ENCODE measurements at places on chromosomes 4 and X.

DNA sequence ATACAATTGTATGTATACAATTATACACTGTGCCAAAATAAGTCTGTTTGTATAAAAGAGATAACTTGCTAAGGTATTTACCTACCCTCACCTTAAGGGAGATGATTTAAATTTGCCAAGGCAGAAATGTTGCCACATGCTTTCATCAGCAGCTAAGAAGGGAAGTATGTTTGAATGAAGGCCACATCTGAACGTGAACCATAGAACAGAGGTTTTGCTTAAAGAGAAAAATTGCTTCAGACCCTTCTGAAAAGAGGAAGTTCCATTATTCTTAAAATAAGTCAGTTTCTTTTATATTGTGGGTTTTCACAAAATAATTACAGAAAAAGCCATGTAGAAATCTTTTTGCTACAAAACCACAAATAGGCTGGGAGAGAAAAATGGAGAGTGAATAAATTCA lies 621.5 kb upstream of the HTR2C start:
- DNase-seq, result no peak

DNA sequence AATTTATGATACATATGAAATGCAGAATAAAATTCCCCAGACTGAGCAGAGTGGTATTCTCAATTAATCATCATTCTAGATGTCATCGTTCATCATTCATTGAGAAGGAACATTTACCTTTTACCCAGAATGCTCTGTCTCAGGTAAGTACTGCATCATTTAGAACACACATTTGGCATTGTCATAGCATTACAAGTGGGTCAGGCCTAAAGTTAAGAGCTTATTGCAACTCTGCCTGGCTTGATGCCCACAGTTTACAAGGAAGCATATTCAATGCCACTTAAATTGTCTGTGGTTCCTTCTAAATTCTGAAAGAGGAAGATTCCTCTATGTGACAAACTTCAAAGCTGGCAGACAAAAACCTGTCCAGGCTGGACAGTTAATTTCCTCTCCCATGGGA lies 87.3 kb downstream of the CAMK2D start:
- no peak for DNase-seq

- DNase-seq, result no peak
Observed at GRCh38 chr4:93749292-93749761, 79.2 kb upstream of the ATOH1 start.

- no peak for DNase-seq
Observed at GRCh38 chr4:10188400-10189004, 71.9 kb upstream of the WDR1 start.

GRCh38 chr4:14532436-14532835 lies 469.8 kb upstream of the CPEB2 start:
- no peak for DNase-seq

DNA sequence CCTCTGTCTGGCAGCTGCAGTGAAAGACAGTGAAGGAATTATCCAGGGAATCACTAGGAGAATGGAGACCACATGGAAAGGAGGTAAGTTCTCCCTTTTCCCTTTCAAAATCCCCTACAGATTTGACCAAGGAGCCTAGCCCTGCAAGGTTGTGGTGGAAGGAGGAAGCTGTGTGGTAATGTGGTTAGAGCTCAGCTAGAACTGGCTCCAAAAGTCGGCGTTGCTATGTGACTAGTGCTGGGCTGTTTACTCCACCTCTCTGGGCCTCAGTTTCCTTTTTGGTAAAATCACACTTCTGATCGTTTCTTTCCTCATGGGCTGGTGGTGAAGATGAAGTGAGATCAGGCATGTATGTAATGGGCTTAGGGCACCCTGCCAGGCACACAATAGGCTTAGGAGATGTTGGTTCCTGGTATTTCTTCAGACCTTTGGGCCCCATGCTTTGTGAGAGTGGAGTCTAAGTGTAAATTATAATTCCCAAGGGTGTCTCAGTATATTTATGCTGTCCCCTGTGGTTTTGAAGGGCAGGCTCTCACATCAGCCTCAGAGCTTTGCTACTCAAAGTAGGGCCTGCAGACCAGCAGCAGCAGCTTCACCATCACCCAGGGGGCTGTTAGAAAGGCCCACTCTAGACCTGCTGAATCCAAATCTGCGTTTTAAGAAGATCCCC lies 183.7 kb upstream of the BCOR start:
- DNase-seq, result no peak

DNA sequence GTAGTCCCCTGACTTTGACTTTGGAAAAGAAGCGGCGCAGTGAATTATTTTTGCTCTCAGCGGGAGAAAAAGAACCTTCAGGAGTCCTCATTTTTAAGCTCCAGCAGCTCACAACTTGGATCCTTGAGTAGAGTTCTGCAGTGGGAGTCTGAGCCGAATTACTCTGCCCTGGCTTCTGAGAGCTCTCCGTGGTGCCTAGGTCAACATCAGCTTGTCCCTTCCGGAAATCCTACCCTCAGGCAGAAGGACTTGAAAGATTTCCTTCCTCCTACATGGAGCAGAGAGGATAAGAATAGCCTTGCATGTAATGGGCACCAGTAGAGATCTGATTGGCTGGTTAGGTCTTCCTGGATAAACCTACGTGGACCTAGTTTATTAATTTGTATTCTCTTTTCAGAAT lies 549.7 kb upstream of the TENM3 start:
- no peak for DNase-seq

GRCh38 chr4:66373268-66373667 lies 703.0 kb upstream of the EPHA5 start:
- DNase-seq, result no peak

- DNase-seq, result peak; percentile 75
Observed at GRCh38 chr4:8410641-8411271, 29.8 kb downstream of the ACOX3 start.

DNA sequence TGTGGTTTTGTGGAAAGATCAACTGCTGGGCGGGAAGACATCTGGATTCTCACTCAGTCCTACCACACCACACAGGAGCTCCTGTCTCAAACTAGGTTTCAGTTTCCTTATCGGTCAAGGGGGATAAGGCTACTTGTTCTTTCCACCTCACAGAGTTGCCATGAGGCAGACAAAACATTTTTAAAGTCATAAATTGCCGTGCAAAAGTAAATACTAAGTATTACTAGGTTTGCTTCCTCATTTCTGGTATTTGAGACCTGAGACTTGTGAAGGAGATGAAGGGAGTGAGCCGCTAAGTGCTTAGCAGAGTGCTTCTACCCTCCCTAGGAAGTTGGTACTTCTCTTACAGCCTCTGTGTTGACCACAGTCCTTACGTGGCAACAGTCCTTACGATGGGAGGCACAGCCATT lies 1.5 kb downstream of the LAP3 start:
- DNase-seq, result no peak

DNA sequence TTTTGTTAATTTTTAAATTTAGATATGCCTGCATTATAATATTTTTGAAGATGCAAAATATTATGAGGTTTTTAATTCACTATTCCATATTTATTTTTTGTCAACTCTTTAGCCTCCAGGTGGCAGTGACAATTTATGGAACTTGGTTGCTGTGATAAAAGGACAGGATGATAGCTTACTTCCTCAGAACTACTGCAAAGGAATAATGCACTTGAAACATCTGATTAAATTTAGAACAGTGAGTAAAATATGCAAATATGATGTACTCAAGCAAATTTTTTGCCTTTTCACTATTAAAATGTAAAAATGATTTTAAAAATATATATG lies 45.1 kb downstream of the SPATA4 start:
- no peak for DNase-seq

GRCh38 chrX:103467887-103468286 lies 51.4 kb downstream of the RAB40A start:
- no peak for DNase-seq

DNA sequence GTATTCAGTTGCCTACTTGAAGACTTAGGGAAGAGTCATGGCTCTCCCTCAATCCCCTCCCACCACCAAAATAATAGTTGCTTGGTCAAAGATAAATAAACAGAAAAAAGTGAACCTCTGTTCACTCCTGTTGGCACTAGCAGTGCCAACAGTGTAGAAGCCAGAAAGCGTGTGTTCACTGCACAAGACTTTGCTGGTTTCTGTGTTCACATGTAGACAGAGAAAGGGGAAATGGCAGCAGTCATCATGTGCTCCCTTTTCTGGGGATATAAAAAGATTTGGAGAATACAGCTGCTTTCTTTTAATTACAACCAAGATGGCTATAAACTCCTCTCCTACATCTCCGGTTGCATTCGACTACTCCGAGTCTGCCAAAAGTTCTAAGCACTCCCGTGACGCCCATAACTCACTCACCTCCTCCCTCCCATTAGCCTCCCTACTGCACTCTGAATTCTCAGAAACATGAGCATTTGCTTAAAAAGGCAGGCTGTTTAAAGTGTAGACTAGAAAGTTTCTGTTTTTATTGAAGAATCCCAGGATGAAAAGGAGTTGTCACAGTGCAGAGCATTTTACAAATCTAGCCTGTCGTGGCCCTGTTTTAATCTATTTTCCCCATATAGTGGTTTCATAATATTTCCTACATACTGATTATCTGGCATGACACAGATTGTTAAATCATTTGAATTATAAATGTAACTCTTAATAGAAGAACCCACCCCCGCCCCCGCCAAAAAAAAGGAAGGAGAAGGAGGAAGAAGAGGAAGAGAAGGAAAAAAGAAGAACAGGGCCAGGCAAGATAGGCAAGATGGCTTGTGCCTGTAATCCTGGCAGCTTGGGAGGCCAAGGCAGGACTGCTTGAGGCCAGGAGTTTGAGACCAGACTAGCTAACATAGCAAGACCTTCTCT lies 16.7 kb downstream of the LGI2 start:
- no peak for DNase-seq

DNA sequence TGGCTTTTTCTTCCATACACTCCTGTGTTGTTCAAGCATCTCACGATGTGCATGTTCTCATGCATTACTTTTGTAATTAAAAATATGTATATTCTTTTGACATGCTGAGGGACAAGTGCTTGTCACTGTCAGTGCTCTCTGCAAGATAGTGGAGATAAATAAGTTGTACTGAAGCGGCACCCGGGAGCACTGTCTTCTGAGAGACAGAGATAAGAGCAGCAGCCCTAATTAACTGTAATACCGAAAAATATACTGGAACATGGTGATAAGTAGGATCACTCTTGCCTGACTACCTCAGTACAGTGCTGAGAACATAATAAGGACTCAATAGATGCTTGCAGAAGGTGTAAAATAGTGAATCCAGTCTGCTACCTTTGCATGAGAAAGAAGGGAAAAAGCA lies 9.4 kb upstream of the GPR173 start:
- DNase-seq, result no peak

- no peak for DNase-seq
Observed at GRCh38 chr4:169246957-169247396, 23.8 kb downstream of the SH3RF1 start.

GRCh38 chr4:161097821-161098220 lies 1066.0 kb downstream of the FSTL5 start:
- no peak for DNase-seq

DNA sequence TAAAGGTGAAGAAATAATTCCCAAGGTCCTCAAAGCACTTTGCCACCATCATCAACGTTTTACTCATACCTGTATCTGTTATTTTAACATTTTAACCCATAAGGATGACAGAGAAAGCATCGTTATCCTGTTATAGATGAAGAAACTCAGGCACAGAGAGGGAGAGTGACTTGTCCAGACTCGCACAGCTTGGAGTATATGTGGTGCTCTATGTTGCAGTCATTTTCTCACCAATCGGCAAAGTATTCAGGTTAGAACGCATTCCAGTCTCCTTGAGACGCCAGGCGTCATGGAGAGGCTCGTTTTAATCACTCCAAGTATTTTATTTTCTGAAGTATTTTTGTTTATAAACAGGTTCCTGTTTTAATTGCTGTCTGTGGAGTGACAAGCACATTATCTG lies 73.5 kb downstream of the IRF2 start:
- no peak for DNase-seq

GRCh38 chr4:148051403-148051802 lies 319.5 kb downstream of the ARHGAP10 start:
- no peak for DNase-seq

GRCh38 chrX:17584248-17584681 lies 153.0 kb upstream of the SCML1 start:
- no peak for DNase-seq

GRCh38 chr4:22688236-22688635 lies 4.5 kb upstream of the GBA3 start:
- DNase-seq, result no peak

GRCh38 chr4:140808256-140808655 lies 52.1 kb upstream of the TBC1D9 start:
- DNase-seq, result no peak

DNA sequence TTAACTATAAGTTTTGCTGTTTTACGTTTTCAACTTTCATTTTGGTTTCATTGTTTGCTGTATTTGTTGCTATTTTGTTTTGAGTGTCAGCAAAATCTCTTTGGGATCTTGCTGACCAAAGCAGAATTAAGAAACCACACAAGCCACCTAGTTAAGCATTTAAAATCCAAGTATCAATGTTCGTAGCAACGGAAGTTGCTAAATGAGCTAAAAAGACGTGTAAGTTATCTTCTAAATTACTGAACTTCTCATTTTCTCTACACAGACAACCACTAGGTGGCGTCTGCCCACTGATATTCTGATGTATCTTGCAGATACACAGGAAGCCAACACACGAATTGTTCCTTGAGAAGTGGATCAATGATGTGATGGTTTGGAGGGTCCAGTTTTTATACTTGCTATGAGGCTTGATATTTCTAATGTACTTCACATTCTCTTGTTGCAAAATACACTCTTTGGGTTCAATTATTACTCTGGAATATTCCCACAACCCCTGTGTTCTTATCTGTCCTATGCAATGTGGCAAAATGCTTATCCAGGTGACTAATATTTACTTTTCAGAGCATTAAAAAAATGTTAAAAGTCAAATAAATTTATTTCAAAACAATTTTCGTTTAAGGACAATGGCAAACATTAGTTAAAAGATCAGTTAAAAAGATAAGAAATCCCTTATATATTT lies 250.5 kb downstream of the TECRL start:
- no peak for DNase-seq

GRCh38 chr4:93475730-93476129 lies 352.8 kb upstream of the ATOH1 start:
- no peak for DNase-seq

- no peak for DNase-seq
Observed at GRCh38 chr4:8329560-8329858, 60.0 kb downstream of the HTRA3 start.

GRCh38 chr4:104073229-104073628 lies 353.4 kb upstream of the TACR3 start:
- no peak for DNase-seq

DNA sequence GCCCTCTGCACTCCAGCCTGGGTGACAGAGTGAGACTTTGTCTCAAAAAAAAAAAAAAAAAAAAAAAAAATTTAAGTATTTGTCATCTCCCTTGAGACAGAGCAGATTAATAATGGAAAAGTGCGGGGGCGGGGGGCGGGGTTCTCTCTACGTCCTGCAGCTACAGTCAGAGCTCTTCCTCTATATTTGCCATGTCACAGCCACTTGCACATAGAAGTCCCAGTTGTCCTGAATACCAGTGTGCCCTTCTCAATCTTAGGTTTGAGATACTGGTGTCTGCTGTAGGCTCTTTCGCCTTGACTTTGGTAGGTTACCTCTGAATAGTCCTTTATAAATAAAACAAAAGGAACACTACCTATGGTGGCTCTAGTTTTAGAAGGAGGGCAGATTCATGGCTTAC lies 237.8 kb upstream of the PGRMC2 start:
- DNase-seq, result no peak

All from lower lobe of right lung (tissue), 2 donors.